Endothelial cell of umbilical vein (primary cell): ENCODE measurements at places on chromosomes 1 and 21.
A peak's percentile ranks its signal among the peaks of the same experiment; 100 is the strongest.

DNA sequence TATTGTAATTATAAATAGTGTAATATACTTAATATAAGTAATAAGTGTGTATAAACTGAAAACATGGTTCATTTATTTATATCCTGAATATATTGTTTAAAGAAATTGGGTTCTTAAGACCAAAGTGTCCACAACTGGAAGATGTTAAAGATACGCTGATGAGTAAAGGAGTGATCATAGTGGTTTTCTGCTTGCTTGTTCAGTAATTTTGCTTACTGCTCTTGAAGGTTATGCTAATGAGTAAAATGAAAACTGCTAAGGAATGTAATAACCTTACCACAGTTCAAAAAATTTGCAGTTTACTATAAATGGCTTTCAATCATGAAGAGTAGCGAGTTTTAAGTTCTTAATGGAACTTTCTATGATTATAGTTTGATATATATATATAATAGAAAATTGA is 22.0 kb downstream of the DONSON start:
- DNase-seq, result no peak

GRCh38 chr1:222824641-222825040 is 9.8 kb downstream of the DISP1 start:
- DNase-seq, result no peak

DNA sequence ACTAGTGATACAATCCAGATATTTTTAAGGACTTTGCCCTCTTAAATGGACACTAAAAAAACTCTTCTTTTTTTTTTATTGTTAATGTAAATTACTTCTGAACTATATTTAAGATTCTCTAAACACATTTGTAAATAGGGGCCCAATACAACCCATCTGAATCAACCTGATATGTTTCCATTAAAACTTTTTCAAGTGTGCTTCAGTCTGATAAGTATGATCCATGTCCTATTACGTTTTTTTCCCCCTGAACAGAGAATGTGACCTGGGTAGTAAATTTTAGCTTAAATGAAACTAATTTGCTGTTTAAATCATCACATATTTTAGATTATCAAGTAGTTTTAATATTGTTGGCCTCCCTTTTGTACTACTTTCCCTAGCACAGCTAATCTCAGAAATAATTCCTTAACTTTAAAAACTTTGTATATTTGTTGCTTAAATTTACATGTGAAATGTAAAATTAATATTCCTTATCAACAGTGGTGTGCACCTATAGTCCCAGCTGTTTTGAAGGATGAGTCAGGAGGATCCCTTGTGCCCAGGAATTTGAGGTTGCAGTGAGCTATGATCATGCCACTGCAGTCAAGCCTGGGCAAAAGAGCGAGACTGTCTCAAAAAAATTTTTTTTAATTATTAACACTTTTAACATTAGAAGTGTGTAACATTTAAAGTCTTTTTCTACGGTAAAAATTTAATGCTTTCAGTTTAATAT is 3.0 kb upstream of the PKN2 start:
- DNase-seq, result no peak

DNA sequence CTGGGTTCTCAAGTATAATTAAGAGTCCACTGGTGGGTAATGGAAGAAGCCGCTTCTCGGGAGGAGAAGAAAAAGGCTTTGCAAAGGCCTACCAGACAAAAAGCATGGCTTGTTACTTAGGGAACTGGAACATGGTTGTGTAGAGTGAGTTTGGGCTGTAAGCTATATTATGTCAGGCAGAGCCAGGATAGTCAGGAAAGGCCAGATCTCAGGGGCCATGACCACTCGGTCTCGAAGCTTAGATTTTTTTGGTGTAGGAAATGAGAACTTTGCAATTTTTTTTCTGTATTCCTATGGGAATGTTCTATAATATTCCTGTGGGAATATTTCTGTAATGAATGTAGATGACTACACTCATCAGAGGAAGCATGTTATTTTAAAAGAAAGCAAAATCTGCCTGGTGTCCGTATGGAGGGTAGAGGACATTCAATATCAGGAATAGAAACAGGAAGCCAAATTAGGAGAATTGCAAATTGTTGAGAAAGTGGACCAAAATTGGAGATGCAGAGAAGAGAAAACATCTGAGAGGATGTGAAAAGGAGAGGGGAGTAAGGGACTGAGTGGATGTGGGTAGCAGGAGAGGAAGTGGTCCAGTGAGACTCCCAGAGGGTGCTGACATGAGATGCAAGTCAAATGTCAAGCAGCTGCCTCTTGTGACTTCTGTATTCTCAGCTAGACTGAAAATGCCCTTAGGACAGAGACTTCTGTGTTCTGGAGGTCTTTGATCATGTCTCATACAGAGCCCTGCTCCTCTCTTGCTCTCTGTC is 45.2 kb upstream of the HAO2 start:
- DNase-seq, result no peak

- no peak for DNase-seq
These were observed 78.3 kb downstream of the ADAMTS1 start for GRCh38 chr21:26766826-26767325.

- DNase-seq, result no peak
These were observed 113.0 kb downstream of the DMRTB1 start for GRCh38 chr1:53572065-53572814.

DNA sequence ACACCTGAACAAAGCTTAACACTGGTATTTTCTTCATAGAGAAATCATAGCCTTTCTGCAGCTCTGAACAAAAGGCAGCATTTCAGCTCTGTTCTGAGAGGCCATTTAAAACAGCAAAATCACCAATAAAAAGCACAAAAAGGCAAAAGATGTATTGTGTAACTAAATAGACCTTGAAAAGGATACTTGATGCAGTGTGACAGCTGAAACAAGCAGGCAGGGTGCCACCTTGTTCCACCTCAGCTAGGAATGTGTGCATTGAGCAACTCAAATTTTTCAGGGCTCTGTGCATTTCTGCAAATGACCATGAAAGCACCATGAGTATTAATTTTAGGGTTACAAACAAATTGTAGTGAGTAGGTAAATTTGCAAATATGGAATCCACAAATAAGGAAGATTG is 65.8 kb downstream of the RHOU start:
- no peak for DNase-seq

GRCh38 chr1:60908159-60908558 is 174.2 kb upstream of the NFIA start:
- DNase-seq, result no peak

DNA sequence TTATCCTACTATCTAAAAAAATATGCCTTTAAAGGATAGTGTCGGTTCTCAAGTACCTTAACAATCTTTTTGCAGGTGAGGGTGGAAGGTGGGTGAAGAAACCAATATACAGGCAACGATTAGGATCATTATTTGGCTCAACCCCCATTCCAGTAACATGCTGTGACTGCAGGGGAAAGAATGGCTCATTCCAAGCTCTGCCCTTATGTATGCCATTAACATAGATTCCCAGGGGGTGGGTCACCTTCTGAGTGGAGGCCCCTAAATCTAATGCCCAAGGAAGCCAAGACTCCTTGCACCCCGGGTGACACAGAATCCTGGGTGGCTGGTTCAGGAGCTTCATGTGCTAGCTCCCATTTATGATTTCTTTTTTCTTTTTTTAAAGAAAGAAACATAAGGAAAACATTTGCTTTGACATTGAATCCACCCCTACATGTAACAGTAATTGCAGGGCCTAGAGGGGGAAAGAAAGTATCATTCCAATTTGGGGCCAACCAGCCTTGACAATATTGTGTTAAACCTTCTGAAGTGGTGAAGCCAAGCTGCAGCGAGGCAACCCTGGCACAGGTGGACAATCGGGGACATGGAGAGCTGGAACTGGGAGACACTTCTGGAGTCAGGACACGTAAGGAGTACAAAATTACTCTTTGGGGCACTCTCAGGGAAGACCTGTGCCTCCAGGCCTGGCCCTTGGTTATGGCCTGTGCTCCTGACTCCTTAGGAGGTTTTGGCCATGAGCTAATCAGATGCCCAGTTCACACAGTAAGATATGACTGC is 200.3 kb downstream of the PBX1 start:
- DNase-seq, result no peak

- no peak for DNase-seq
These were observed 84.6 kb downstream of the LRRN2 start for GRCh38 chr1:204600968-204601367.

- DNase-seq, result no peak
These were observed 26.3 kb upstream of the FAM3B start for GRCh38 chr21:41290106-41290799.

DNA sequence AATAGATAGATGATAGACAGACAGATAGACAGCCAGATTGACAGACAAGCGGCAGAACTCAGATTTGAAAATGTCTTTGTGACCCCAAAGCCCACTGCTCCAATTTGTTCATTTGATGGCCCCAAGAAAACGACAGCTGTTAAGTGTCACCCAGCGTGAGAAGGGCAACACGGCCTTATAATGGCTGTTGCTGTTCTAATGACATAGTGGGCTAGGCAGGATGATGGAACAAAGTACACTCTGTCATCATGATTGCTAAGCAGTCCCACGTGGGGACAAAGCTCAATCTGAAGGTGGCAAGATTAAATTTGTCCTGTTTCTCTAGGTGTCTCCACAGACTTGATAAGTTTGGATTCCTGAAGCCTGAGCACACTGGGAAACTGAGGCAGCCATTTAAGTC is 112.9 kb downstream of the DAB1 start:
- DNase-seq, result no peak

GRCh38 chr1:31238986-31239613 is 587 bp downstream of the NKAIN1 start:
- DNase-seq, result peak; percentile 21

DNA sequence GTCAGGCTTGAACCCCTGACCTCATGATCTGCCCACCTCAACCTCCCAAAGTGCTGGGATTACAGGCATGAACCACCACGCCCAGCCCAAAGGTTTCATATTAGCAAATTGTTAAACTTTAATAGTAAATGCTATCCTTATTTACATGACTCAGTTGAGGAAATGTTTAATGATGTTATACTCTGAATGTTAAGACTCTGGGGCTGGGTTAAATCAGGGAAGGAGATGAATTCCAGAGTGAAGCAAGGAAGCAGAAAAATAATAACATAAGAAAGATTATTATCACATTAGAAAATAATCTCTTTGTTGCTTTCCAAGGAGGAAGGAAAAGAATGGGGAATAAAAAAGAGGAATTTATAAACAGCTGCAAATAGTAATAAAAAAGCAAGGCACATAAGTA is 105.3 kb downstream of the PTGS2 start:
- peak; percentile 57 for DNase-seq

GRCh38 chr1:54475946-54476516 is 69.8 kb upstream of the SSBP3 start:
- DNase-seq, result no peak

GRCh38 chr1:234488054-234489006 is 9.4 kb upstream of the TARBP1 start:
- DNase-seq, result no peak

DNA sequence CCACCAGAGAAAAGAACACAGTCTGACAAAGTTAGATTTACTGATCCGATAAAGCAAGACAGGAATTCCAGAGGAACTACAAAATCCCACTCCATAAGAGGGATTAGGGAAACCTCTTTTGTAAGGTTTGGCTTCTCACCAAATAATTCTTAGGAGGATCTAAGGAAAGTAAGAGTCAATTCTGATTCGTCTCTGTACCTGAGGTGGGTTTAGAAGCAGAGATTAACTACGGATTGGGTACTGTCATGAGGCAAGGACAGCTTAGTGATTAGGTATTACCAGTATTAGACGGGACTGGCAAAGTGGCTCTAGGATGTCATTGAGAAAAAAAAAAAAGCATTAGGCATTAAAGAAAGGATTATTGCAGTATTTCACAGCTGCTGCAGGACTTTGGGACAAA is 371.7 kb upstream of the BRINP3 start:
- no peak for DNase-seq

DNA sequence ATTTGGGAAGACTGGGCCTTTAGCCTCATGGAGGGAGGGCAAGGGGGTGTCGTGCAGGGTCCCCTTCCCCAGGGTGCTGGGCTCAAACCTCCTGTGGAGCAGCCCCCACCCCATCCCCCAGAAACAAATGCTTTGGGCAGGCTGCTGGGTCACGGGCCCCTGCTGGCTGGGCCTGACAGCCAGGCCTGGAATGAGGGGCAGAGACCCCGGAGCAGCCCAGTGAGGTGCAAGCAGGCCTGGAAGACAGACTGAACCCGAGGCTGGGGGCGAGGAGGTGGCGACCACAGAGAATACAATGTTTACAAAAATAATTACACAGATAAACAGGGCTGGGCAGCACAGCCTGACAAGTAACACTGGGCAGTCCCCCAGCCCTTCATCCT is 5.3 kb downstream of the CCDC24 start:
- DNase-seq, result no peak

GRCh38 chr1:15680561-15681348 is 3.4 kb upstream of the PLEKHM2 start:
- no peak for DNase-seq

- DNase-seq, result no peak
These were observed 33.4 kb downstream of the OR2G3 start for GRCh38 chr1:247638781-247639180.

DNA sequence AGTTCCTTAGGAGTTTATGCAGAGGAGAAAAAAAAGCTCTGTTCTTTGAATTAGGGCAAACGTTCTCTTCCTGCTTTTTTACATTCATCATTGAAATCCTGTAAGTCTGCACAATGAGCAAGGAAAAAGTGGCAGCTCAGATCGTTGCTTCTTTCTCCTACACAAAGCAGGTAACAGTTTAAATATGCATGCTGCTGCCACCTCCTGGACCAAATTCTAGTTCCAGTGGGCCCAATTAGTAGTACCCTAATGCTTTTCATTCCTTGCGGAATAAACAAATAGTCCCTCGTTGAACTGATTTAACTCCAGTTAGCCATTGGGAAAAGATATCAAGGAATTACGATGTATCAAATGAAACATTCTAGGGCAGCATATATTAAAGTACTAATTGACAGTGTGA is 20.1 kb downstream of the YTHDF2 start:
- DNase-seq, result peak; percentile 28

DNA sequence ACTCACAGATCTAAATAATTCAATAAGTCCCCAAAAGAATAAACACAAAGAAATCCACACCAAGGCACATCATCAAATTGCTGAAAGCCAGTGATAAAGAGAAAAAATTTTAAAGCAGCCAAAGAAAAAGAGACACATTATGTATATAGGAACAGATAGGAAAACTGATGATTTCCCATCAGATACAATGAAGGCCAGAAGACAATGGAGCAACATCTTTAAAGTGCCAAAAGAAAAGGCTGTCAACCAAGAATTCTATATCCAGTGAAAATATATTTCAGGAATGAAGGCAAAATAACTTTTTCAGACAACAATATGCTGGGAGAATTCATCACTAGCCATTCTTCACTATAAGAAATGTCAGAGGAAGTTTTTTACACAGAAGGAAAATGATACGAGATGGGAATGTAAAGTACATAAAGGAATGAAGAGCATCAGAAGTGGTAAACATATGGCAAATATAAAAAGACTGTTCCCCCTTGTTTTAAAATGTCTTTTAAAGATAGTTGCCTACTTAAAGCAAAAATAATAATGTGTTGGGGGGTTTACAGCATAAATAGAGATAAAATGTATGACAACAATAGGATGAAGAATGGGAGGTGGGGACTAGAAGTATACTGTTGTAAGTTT is 9.4 kb upstream of the MYOG start:
- no peak for DNase-seq

GRCh38 chr1:154856544-154856943 is 13.5 kb downstream of the KCNN3 start:
- DNase-seq, result no peak

- peak; percentile 69 for DNase-seq
These were observed 38.9 kb upstream of the C1orf185 start for GRCh38 chr1:51063121-51063520.
